ENCODE measurements at places on chromosomes 16 and 17. TPM values are rescaled to one million over a fixed set of nuclear protein-coding genes. Genes with fewer than 3 reads are reported as not detected.

The MRTFB gene
- total RNA-seq: 15.8 TPM

The CCL3 gene
- total RNA-seq: 10.1 TPM

The MYH2 gene
- total RNA-seq: not detected

The CD300LG gene
- total RNA-seq: not detected

Data from T-helper 2 cell treated with Interferon-gamma antibody and Interleukin-4, amounts not matched to agents 100 ng/mL and 5 ng/mL, for 36 hours (primary cell).